ENCODE measurements at places on chromosomes 1 and 21.

DNA sequence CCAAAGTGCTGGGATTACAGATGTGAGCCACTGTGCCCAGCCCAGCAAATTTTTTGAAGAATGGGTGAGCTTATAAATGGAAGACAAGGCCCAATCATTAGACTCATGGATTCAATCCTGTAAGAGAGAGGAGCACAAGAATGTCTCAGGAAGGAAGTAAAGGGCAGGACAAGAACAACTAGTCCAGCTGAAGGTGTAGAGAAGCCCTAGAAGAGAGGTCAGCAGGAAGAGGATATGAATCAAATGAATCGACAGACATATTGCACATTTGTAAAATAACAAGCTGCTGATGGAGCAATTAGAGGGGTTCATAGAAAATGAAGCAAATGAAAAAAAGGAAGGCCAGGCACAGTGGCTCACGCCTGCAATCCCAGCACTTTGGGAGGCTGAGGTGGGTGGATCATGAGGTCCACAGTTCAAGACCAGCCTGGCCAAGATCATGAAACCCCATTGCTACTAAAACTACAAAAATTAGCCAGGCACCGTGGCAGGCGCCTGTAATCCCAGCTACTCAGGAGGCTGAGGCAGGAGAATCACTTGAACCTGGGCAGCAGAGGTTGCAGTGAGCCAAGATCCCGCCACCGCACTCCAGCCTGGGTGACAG, 74.9 kb downstream of the MIS18A start:
- DNase-seq: no peak

- DNase-seq: no peak
Measured at GRCh38 chr1:112544011-112544688, 35.4 kb downstream of the WNT2B start.

GRCh38 chr1:5161372-5161771, 507.0 kb downstream of the AJAP1 start:
- no peak for DNase-seq

GRCh38 chr1:64073705-64074104, 129.7 kb upstream of the UBE2U start:
- no peak for DNase-seq

DNA sequence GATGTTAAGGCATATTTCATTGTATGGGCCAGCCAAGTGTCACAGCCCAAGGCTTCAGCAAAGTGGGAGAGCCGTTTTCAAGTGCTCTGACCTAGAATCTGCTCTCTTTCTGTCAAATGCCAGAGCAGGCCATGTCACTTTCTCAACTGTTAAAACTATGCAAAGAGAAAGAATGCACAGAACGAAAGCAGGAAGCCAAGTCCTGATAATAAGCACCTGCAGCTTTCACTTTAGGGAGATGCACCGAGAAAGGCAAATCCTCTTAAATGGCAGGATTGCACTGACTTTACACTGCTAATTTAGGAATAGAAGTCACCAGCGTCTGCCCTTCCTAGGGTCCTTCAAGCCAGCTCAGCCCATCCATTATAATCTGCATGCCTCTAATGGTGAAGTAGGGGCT, 49.2 kb upstream of the NTPCR start:
- no peak for DNase-seq

- DNase-seq: no peak
Measured at GRCh38 chr1:208150833-208151458, 93.2 kb downstream of the PLXNA2 start.

DNA sequence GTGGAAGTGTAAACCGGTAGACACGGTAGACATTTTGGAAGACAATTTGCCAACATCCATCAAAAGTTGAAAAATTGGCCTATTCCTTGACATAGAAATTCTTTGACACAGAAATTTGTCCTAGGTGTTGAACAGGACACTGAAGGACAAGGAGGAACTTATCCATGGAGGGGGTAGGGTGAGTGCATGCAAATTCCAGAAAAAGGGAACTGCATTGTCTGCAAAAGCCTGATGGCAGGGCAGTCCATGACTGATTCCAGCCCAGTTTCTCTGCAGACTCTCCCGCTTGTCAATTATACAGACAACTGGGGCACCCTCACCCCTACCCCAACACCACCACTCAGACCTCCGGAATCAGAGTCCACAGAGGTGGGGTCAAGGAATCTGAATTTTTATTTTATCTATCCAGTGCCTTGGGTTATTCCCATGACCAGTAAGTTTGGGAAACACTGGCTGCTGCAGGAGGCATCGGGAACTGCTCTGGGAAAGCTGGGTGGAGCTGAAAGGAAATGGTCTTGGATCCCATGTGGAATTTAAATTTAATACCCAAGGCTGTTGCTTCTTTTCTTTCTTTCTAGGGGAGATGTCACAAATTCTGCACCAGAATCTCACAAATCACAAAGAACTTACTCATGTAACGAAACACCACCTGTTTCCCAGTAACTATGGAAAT, 103.3 kb upstream of the SLC45A1 start:
- no peak for DNase-seq

- DNase-seq: no peak
Measured at GRCh38 chr1:51520700-51521248, 1.7 kb upstream of the EPS15 start.

DNA sequence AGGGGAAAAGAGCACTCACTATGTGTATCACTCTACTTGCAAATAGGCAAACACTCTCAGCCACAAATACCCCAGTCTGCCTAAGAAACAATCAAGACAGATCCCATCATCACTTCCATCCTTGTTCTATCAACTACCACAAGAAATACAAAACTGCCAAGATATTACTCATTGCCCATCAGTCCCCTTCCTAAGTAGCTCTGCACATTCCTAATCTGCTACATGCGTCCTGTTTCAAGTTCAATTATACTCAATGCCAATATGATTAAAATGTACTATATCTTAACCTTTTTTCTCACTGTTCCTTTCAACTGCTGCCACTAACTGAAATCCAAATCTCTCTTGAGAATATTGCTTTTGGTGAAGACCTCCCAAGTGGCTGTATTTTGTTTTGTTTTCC, 1688.4 kb downstream of the PLA2G4A start:
- DNase-seq: no peak

DNA sequence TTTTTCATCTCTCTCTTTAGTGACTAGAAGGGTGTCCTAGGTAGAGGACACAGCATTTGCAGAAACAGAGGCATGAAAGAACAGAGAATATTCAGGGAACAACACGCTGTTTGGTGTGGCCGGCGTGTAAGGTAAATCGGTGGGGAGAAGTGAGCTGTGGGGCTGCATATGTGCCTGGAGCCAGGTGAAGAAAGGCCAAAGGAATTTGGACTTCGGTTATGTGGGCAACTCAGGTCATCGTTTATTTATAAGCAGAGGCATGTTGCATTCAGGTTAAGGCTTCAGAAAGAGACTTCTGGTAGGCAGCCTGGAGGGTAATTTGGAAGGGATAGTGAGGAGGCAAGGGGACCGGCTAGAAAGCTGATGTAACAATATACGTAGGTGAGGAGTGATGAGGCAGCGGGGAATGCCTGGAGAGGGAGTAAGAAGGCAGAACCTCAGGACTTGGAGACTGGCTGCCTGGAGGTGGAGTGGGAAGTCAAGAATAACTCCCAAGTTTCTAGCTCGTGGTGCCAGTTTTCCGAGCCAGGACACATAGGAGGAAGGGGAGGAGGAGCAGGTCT, 64.1 kb upstream of the ACOT11 start:
- DNase-seq: no peak

- no peak for DNase-seq
Measured at GRCh38 chr1:188689542-188689941, 1788.1 kb downstream of the BRINP3 start.

DNA sequence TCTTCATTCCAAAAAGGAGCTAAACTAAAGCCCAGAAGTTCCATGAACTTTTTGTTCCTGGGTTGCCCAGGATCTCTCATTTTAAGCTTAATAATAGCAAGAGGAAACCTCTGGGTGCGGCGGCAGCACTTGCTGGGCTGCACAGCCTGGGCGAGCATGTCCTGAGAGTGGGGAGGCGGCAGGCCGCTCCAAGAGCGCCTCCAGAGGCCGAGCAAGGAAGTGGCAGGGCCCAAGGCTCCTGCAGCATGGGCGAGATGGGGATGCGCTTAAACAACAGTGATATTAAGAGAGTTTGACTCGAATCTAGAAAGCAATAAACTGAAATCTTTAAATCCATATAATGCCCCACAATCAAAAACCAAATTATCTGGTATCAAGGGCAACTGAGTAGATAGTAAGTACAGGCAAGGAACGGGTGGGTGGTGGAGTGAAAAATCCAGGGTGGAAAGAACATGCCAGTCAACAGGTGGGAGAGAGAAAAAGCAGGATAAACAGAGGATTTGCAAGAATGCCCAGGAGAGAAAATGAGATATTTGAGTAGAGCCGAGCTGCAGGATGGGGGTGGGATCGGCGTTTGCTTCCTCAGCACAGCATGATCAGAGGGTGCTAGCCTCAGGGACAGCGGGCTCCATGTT, 14.1 kb upstream of the TNR start:
- DNase-seq: no peak

DNA sequence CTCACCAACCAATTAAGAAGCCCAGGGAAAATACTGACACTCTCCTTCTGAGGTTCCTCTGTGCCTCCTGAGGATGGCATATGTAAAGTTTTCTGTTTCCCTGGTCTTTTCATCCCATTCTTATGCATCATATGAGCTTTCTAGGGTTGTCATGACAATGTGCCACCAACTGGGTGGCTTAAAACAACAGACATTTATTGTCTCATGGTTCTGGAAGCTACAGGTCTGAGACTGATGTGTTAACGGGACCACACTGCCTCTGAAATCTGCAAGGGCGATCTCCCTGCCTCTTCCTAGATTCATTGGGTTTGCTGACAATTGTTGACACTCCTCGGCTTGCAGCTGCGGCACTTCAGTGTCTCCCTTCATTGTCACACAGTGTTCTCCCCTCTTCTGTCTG, 308.4 kb downstream of the RGS7 start:
- no peak for DNase-seq

DNA sequence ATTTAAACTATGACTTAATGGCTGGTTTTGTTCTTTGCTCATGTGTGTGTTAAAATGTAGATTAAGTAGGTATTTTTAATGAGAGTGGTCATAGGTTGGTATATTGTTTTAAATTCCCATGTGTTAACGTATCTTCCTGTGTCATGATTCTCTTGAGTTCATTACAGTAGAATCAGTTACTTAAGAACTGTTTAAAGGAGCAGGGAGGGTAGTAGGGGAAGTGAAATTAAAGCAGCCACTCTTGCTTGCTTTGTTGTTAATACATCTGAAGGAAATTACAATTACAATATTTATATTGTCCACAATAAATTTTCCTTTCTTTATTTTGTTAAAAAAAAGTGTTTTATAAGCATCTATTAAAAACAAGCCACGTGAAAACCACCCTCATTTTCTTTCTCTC, 119.2 kb upstream of the KIAA1614 start:
- no peak for DNase-seq

- DNase-seq: no peak
Measured at GRCh38 chr21:28725396-28725795, 267.3 kb downstream of the LTN1 start.

GRCh38 chr1:44661781-44662682, 12.2 kb downstream of the TMEM53 start:
- no peak for DNase-seq

GRCh38 chr1:161998811-161999210, 24.9 kb downstream of the OLFML2B start:
- DNase-seq: no peak

- no peak for DNase-seq
Measured at GRCh38 chr1:50278410-50278809, 144.8 kb downstream of the DMRTA2 start.

DNA sequence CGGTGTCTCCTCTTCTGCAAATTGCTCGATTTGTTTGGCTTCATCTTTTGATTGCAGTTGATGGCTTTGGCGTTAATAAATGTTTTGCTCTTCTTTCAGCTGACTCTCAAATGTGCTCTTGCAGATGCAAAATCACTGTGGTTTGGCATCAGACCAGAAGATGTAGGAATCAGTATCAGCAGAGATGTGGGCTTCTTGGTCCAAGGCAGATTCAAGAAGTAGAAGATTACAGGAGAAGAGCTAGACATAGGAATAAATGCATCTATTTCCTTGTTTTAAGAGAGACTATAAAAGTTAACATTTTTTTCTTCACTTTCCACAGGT, 59.8 kb upstream of the BACH1 start:
- no peak for DNase-seq

DNA sequence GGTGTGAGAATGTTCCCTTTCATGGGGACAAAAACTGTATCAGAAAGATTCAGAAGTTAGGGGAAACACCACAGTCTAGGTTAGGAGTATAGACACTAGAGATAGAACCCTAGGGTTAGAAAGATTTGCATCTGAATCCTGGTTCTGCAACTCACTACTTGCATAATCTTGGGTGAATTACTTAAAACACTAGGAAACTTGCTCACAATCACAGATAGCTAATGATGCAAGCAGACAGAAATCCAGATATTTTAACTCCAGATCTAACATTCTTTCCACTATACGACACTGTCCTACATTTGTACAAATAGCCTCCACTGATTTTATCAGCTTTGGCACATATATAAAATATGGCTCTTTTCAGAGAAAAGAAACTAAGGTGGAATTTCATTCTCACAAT, 30.8 kb upstream of the GLIS1 start:
- DNase-seq: no peak

DNA sequence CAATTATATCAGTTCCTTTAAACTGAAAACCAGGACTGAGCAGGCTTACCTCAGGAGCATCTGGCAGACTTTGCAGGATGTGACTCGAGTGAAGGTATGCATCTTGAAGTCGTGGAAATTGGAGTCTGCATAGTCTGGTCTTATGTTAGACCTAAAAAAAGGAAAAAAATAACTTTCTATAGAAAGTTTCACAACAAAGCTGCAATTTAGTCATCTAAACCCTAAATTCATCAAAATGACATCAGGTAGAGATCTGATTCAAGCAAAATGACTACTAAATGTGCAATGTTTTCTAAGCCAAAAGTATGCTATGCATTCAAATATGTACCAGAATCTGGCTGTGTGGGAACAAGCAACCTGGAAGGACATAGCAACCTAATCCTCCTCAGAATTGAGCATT, 260.1 kb downstream of the VAV3 start:
- no peak for DNase-seq

GRCh38 chr1:74470936-74471335, 41.5 kb downstream of the LRRC53 start:
- no peak for DNase-seq

GRCh38 chr21:45098867-45099266, 24.5 kb downstream of the ADARB1 start:
- no peak for DNase-seq

- no peak for DNase-seq
Measured at GRCh38 chr1:48442864-48443619, 29.0 kb downstream of the SPATA6 start.

- DNase-seq: no peak
Measured at GRCh38 chr1:23224739-23225648, 7.7 kb upstream of the HTR1D start.

DNA sequence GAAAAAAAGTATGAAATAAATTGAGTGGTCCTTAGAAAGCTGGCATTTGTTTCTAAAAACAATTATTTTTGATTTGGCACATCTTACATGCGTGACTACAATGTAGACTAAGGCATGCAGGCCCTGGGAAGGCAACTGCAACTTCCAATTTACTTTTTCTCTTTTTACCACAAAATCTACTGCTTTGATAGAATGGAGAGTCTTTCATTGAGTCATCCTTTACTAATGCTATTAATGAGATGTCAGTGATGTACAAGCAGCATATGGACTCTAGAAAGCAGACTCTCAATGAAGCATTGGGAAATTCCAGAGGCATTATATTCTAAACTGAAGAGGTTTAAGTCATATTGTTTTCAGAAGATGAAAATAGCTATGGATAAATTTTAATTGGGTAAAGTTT, 29.6 kb upstream of the PRRX1 start:
- no peak for DNase-seq

- DNase-seq: no peak
Measured at GRCh38 chr1:235024711-235025421, 103.8 kb downstream of the TOMM20 start.

Measured in activated CD4-positive, alpha-beta T cell treated with anti-CD3 and anti-CD28 coated beads, Interleukin-2, amount 50 U/mL, for 1 hour (primary cell).